AG04450 (cell line): ENCODE measurements at places on chromosomes 12 and 14. TPM values are rescaled to one million over a fixed set of nuclear protein-coding genes. Genes with fewer than 3 reads are reported as not detected.
A peak's percentile ranks its signal among the peaks of the same experiment; 100 is the strongest.

DNA sequence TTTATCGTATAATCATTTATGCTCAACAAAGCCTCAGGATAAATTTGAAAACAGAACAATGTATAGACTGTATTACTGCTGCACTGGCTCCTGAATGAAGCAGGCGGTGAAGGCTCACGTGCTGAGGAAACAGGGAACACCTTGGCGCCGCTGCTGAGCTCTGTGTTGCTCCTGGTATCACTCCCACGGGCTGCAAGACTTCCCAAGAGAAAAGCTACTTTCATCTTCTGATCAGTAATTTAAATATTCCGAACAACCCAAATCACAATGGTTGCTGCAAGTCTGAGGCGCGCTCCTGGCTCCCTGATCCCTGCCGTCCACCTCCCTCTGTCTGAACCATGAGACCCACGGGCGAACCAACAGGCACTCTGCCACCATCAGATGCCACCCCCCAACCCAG, 15.7 kb downstream of the PGAM5 start:
- no peak for DNase-seq

DNA sequence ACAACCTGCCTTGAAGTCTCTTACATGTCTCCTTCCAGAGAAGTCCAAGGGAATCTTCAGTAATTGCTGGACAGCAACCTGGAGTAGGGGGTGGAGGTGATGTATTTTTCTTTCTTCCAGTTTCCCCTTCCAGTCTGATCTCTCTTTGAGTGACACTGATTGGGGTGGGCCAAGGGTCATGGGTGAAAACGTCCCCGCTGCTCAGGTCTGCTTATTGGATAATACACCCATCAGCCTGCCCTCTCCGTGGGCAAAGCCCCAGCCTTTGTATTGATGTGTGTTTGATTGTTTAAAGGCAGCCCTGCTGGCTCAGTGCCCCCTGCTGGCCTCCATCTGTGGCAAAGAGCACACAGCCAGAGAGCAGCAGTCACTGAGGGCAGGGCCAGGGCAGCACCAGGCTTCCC, 35.7 kb upstream of the ATP2A2 start:
- no peak for DNase-seq

- no peak for DNase-seq
Measured at GRCh38 chr14:88500611-88501010, 54.2 kb downstream of the PTPN21 start.

DNA sequence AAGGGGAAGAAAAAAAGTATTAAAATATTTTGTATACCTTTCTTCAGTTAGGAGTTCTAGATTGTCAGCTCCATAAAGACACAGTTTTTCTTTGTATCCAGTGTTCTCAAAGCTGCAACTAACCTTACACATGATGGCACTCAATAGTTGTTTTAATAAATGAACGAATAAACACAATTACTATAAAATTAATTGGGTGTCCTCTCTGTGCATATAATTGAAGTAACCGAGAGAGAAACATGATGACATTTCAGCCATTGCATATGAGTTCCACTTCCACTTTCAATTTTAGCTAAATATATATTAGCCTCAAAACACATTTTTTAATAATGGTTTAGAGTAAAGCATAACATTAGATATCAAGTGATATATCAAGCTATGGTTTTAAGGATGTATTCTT, 671.2 kb downstream of the LRFN5 start:
- no peak for DNase-seq

GRCh38 chr14:75479770-75480600, 42.3 kb upstream of the BATF start:
- DNase-seq, result no peak

DNA sequence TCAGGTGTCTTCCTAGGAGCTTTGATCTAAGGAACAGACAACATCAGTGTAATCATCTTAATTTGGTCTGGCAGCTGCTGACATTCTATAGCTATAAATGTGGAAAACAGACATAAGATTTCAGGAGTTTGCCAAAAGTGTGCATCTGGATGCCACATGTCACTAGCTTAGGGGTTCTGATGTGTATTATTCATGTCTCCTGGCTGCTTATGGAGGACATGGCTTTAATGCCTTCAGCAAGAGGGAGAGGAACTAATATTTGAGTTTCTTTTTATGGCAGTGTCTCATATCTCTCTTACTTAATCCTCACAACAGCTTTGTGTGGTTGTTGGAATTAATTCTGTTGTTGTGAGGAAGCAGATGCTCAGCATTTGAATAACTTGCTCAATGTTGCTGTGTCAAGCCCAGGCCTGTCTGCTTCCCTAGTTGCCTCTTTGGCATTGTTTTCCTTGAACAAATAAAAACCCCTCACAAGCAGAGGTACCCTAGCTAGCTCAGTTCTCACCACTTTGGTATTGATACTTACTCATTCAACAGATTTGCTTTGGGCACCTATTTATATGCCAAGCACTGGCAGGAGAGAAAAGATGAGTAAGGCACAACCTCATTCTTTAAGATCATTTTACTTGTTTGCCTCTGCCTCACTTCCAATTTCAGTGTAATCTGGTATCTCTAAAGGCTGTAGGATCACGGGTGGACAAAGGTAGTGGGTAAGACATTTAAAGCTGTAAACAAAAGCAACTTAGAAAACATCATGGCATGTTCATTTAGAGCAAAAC, 39.8 kb upstream of the EID3 start:
- DNase-seq, result no peak

- DNase-seq, result no peak
Measured at GRCh38 chr14:101875727-101876554, 88.4 kb upstream of the DYNC1H1 start.

- DNase-seq, result peak; percentile 2
Measured at GRCh38 chr14:63727231-63727735, 582 bp downstream of the SGPP1 start.

GRCh38 chr12:43143278-43143677, 408.7 kb downstream of the ADAMTS20 start:
- DNase-seq, result no peak

GRCh38 chr12:10025236-10025635, 5.2 kb upstream of the CLEC9A start:
- DNase-seq, result no peak

DNA sequence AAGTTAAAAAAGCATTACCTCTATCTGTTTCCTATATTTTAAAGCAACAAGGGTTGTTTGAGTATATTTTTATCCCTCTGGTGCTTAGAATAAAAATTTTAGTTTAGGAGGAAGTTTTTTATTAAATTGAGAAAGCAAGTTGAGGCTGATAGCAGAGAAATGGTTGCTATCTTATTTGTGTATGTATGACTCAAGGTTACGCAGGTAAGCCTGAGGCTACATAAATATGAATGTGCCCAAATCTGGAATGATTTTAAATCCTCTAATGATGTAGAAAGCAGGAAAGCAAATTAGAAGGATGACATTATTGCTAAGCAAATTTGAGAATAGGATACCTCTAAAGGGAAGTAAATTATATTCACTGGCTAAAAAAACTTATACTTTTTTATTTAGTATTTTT, 109.8 kb downstream of the ACSS3 start:
- no peak for DNase-seq

Gene CLEC1B
- not detected in 2 replicates for polyA plus RNA-seq

Gene IFI27
- polyA plus RNA-seq, result 0.94 and 1.4 TPM in 2 replicates

Gene KCNJ8
- 5.3 and 6.0 TPM in 2 replicates for polyA plus RNA-seq

Gene MYH6
- not detected in 2 replicates for polyA plus RNA-seq

Gene C3AR1
- 0.52 and 0.71 TPM in 2 replicates for polyA plus RNA-seq

Gene ABCC9
- polyA plus RNA-seq, result 2.0 and 2.7 TPM in 2 replicates

Gene MMP19
- 43.8 and 46.3 TPM in 2 replicates for polyA plus RNA-seq
